ENCODE measurements at places on chromosomes 6 and 20.
A peak's percentile ranks its signal among the peaks of the same experiment; 100 is the strongest.

DNA sequence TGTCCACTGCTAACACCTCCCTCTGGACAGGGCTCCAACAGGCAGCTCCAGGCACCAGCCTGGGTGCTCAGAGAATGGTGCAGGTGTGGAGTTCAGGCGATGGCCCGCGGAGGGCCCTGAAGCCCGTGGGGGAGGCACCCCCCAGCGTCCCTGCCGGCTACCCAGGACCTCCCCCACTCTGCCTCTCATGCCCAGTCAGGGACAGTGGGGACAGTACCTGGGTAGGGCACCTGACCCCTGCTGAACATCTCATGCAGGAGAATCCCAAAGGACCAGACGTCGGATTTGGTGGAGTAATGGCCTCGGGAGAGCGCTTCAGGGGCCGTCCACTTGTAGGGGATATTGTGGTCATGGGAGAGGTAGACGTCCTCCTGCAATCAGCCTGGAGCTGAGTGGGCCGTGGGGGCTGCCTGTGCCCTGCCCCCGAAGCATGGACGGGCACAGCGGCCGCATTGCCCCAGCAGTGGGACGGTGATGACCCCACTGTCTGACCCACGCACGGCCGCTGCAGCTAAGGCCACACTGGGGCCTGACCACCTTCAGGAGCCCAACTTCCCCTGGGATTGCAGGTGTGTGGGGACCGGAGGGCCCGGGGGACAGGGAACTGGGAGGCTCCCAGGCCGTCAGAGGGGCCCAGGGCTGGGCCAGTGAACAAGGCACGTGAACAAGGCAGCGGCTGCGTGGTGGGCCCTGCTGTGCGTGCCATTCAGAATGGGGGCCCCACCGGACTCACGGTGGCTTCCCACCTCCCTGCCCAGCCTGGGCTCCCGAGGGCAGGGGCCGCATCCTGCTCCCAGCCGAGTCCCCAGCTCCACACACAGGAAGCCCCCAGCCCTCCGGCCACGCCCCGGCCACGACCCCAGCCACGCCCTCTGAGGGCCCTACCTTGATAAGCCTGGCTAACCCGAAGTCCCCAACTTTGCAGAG is 7.1 kb downstream of the PTK6 start:
- no peak for DNase-seq

GRCh38 chr6:68054756-68055155 is 580.3 kb upstream of the ADGRB3 start:
- no peak for DNase-seq

- no peak for DNase-seq
These were observed 9.6 kb upstream of the SF3B5 start for GRCh38 chr6:144104898-144105487.

DNA sequence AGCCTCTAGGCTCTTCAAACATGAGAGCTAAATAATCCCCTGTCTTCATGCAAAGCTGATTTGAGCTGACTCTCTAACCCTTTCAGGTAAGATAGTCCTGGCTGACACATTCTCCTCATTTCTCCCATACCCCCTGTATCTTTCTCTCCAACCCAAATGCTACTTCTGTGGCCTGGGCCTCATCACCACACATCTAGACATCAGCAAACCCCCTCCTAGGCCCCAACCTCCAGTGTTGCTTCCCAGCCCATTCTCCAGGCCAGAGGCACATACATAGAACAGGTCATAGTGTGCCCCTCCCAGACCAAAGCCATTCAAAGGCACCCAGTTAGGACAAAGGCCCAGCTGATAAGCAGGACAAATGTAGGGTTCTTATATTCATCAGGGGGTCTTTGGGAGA is 84.9 kb downstream of the ANKRD60 start:
- DNase-seq, result no peak

- no peak for DNase-seq
These were observed 43.5 kb downstream of the ZFAND3 start for GRCh38 chr6:37862992-37863391.

GRCh38 chr20:2806351-2806701 is 5.9 kb upstream of the CPXM1 start:
- no peak for DNase-seq

- DNase-seq, result no peak
These were observed 113.6 kb upstream of the EMILIN3 start for GRCh38 chr20:41480054-41480770.

DNA sequence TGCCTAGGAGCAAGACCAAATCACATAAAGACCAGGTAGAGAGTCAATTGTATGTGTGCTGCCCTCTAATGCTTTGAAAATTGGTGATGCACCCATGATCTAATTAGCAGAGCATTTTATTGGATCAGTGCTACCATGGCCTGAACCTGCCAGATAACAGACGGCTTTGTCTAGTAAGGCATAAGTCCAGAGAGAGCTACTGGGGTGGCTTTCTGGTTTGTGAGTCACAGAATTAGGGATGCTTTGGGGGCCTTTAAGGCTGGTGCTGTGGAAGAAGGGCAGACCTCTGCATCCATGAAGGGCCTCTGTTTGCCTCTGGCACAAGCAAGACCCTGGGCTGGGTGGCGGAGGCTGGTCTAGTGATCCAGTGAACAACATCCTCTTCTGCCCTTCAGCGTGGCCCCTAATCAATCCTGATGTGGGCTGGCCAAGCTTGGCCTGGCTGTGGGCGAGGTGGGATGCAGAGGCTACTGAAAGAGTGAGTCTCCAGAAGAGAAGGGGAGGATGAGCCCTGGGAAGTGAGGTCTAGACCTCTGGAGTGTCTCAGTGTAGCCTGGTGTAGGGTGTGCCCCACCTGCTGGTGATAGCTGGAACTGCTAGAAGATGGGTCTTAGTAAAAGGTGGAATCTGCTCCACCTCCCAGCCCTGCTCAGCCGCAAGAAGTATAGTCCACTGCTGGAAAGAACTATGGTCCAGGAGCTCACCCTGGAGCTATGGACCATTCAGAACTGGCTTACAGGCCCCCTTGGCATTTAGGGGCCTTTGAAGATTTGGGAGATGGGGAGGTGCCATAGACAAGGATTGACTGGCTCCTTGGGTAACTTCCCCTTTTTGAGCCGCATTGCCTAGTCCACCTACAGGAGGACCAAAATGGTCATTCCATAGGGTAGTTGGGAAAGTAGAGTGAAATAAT is 36.7 kb upstream of the AAR2 start:
- peak; percentile 57 for DNase-seq

- DNase-seq, result no peak
These were observed 29.5 kb downstream of the ZNF334 start for GRCh38 chr20:46483879-46484278.

GRCh38 chr6:155085582-155086257 is 90.6 kb downstream of the TIAM2 start:
- DNase-seq, result no peak

DNA sequence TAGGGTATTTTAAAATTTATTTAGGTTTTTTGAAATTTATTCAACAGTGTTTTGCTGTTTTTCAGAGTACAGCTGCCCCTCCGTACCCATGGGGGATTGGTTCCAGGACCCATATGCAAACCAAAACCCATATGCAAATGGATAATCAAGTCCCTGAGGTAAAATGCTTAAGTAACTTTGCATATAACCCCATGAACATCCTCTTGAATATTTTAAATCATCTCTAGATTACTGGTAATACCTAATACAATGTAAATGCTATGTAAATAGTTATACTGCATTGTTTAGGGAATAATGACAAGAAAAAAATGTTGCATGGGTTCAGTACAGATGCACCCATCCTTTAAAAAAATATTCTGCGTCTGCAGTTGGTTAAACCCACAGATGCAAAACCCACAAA is 547.9 kb upstream of the CDH4 start:
- DNase-seq, result no peak

GRCh38 chr6:116424001-116424400 is 37.2 kb upstream of the CALHM6 start:
- DNase-seq, result no peak

GRCh38 chr6:3315841-3316240 is 57.1 kb downstream of the PSMG4 start:
- no peak for DNase-seq

DNA sequence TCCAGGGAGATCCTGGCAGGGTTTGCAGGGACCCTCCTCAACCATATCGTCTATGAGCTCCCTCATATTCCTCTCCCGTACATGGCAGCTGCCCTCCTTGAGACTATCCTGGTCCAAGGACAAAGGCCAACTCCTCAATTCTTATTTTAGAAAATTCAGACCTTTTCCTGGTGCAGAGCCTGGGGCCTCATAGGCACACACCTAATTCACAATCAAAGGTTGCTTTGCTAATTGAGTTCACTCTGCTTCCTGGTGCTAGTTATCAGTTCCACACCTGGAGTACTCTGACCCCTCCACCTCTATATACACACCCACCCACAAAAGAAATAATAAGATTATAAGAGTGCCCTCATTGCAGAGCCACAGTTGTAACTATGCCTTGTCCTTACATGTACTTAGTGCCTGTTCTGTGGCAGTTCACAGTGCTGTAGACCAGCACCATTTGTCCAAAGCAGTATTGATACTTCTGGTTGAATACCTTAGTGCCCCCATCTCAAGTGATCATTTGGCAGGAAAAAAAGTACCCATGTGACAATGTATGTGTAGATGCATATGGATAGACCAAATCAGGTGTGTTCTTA is 38.7 kb downstream of the GSS start:
- no peak for DNase-seq

GRCh38 chr6:145374570-145374969 is 360.8 kb downstream of the EPM2A start:
- DNase-seq, result no peak

DNA sequence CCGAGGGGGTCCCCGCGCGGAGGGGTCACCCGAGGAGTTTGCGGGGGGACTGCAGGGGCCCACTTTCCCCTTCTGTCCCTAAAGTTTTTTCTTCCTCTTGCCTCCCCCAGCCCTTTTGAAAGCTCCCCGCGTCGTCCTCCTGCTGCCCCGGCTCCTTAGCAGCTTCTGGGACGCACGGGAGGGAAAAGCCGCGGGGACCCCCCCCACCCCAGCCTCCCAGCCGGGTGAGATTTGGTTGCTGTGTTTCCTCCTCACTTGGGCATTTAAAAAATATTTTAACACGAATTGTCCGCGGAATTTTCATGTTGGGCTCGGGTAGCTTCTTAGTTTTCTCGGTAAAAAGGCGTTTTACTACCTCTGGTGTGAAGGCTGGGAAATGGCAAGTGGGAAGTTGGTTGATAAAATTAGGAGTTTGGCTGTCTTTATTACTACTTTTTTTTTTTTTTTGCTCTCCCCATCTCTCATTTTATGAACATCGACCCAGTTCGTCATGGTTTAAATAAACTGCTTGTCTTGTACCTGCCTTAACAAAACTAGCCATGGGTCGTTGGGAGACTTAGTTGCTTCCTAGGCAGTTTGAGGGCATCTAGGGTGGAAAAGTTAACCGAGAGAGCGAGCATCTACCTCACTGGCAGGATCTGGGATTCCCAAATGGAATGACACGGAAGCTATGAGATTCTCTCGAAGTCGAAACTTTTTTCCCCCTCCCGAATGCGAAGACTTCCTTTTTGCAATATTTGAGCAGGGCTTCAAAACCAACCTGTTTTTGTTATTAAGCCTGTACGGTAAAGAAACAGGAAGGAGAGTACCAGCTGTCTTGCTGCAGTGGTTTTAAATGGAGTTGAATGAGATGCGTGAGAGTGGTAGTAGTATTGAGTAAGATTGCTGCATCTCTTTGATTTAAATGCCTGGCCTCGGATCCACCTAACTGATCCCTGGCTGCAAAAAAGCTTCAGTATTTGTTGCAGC is 868 bp downstream of the NCOA3 start:
- DNase-seq, result no peak

GRCh38 chr20:19314621-19315020 is 102.2 kb downstream of the SLC24A3 start:
- DNase-seq, result no peak

- DNase-seq, result no peak
These were observed 40.4 kb upstream of the SGK1 start for GRCh38 chr6:134358320-134358719.

- no peak for DNase-seq
These were observed 137.5 kb upstream of the JARID2 start for GRCh38 chr6:15108383-15108715.

DNA sequence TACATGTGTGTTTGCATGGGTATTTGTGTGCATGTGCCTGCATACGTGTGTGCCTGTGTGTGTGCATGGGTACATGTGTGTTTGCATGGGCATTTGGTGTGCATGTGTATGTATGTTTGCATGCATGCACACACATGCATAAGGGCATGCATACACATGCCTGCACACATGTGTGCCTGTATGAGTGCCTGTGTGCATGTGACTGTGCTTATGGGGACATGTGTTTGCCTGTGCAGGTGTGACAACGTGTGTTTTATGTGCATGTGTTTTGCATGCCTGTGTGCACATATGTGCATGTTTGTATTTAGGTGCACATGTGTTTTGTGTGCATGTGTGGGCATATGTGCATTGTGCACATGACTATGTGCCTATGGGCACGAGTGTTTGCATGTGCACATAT is 165.7 kb downstream of the ERMARD start:
- DNase-seq, result no peak

DNA sequence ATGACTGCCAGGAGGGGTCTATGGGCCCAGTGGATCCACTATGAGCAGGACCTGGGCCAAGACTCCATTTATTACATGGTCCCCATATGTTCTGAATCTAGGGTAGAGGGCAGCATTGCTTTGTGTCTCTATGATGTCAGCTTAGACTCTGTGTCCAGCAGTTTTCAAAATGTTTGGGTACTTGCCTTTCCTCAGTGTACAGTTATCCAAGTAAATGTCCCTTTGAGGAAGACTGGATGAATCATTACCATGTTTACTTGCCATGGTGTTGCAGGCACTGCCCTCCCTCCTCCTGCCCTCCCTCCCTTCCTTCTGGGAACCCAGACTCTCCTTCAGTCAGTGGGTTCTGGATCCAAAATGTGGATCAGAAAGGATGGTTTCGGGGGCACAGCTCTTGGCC is 108.6 kb downstream of the NRN1 start:
- no peak for DNase-seq

DNA sequence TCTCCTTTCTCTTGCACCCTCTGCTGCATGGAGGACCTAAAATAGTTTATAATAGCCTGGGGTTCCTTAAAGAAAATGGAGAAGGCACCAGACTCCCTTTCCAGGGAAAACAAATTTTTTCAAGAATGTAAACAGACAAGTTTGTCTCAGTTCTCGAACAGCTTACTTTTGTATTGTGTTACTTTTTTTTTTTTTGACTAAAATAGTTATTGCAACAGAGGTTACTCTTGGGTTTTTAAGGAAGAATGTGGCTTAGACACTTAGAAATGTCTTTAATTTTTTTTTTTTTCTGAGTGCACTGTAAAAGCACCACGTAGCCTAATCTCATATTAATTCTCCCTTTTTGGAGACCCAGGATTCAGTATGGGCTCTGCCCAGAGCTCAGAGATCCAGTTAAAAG is 148.7 kb upstream of the CARMIL1 start:
- DNase-seq, result no peak

DNA sequence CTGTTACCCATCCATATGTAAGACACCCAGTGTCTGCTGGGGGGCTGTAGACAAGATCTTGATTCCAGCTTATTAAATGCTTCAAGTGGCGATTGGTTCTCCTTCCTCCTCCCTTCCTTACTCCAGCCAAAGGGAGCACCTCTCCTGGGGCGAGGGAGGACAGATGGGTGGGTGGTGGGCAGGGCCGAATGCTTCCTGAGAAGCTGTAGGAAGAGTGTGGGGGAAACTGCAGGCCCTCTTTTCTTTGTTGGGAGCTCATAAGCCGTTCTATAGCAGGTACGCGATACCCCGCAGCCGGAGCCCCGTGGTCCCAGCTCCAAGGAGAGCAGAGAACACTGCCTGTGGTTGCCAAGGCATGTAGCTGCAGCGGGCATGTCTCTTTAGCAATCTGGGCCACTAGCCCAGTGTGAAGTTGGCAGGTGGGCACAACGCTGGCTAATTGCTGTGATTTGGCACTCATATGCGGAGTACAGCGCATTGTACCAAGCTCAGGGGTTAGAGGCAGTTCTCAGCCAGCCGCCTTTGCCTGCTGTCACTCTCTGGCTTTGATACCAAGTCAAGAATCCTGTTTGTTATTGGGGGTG is 14.7 kb upstream of the KCNG1 start:
- no peak for DNase-seq

Data from GOT3 (cell line).